ENCODE measurements at places on chromosomes 1 and 21.

DNA sequence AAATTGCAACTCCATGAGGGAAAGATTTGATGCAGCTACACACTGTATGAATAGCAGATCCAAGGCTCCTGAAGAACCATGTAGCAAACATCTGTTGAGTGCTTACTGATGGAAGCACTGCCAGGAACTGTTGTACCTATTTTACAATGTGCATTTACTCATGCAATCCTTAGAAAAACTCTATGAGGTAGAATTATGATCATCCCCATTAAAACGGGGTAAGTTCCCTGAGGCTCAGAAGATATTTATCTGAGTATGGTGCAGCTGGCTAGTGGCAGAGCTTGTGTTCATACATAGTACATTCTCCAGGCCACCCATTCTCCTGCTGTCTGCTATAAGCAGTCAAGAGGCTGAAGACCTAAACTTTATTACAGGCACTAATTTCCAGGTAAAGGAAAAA, 54.4 kb upstream of the C8B start:
- no peak for DNase-seq

DNA sequence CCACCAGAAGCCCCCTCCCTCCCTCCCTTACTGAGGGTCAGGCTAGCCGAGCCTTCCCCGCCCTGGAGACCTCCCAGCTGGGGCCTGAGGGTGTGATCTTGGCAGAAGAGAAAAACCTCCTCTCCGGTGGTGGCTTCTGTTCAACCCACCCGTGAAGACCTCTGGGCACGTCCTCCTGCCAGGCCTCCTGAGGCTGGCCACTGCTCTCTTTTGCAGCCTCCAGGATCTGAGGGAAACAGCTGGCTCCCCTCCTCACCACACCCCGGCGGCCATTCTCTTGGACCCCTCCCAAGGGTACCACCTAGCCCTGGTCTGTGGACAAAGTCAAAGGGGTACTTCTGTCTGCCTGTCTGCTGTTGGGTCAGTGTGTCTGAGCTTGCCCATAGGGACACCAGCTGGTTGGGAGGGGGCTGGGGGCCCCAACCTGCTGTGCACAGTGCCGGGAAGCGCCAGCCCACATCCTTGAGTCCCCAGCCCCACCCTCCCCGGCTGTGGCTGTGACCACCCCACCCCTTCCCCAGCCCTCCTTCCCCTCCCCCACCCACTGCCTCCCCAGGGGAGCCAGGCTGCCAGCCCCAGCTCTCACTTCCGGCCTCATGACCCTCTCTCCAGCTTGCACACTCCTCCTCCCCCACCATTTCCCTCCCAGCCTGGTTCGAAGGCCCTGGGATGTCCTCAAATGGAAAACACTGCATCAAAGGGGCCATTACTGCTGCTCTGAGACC, 48.1 kb downstream of the AHDC1 start:
- DNase-seq = no peak

DNA sequence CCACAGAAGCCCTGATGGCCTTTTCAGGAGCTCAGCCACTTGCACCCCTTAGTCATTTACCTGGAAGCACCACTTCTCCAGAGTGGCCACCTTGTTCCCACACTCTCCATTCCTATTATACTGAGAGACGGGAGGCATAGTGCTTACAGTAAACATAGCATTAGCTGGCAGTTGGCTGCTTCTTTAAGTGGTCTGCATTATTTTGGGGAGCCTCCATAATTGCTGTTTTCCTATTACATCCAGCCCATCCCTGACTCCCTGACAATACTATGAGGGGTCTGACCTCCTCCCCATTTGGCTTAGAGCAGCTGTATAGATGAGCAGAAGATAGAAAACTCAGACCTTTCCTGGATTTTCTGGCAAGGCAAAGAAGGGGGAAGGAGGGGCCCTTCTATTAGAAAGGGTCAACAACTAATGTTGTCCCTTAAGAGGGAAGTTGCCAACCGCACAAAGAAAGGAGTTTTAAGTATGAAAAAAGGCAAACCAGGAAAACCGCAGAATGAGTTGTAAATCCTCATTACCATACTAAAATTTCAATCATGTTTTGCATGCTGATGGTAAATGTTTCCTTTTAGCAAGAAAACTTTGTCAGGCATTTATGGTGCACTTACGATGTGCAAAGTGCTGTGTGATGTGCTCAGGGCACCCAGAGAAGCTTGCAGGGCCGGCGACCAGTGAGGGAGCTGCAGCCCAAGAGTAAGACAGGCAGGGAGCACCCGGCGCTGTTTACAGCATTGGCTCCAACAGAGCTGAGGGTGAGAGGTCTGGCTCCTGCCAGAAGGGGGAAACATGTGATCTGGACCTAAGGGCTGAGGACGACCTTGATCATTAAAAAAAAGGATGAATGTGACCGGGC, 167.3 kb downstream of the ZZZ3 start:
- DNase-seq = no peak

DNA sequence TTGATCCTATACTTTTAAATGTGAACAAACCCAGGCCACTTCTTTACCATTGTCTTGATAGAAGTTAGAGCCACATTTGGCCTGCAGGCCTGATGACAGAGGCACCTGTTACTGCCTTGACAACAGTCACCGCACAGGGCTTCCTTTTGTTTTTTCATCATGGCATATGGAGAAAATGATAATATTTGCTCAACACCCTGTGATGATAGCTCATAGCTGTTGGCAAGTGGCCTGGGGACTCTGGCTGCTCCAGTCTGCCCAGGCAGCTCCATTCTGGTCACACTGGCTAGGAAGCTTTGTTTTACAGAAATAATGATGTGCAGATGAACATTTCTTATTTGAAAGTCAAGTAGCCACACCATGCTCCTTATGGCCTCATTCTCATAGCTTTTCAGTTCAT, 89.6 kb upstream of the GPR88 start:
- DNase-seq = no peak

GRCh38 chr1:236342403-236343245, 51.5 kb upstream of the EDARADD start:
- no peak for DNase-seq

DNA sequence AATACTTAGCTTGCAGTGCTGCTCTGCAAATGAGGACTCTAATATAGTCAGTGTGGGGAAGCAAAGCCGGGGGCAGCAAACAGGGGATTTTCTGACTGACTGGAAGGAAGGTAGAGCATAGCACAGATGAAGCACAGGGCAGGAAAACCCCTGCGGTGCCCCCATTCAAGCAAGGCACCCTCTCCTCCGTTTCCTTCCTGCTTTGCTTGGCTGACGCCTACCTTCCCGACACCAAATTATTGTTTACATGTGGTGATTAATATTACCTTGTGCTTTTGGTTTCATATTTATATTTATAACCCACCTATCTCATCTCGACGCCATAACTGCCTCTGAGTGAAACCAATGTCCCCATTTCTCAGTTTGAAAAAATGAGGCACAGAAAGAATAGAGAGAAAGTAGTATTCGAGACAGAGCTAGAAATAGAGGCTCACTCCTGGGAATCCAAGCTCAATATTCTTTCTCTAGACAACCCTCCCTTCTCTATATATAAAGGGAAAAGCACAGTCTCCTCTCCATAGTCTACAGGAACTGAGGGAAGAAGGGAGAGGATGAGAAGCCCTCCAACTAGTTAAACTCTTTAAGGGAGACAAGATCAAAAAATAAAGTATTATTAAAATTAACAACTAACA, 41.3 kb downstream of the PIK3C2B start:
- DNase-seq = peak; percentile 62

DNA sequence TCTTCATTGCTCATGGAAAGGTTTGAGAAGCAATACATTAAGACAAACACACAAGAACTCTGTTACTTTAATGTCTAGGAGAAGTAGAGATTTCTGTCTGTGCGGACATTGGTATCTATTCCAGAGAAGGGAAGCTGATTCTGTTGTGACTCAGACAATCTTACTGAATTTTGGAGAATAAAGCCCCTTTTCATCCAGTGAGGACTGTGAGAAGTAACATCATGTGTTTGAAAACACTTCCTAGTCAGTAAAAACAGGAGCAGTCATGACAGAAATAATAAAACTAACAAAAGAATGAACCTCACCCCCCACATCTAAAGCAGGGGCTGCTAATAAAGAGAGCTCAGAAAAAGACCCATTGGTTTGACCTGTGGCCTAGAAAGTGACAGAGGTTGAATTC, 46.6 kb downstream of the NEK7 start:
- DNase-seq = no peak

DNA sequence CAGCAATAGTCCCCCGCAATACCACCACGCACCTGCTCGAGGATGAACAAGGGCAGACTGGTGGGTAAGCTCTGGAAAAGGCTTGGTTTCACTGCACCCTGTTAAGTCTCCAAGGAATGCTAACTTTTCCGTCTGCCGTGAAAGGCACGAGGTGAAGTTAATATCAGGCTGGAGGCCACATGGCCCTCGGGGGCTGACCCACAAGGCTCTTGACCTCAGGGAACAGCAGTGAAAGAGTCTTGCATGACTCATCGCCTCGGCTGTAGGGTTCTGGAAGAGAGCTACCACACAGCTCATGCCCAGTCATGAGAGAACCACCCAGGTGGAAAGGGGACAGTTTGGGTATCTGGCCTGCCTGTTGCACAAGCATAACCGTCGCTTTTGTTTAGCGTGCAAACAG, 24.7 kb downstream of the SCCPDH start:
- no peak for DNase-seq

Data from CD8-positive, alpha-beta T cell (primary cell).